ENCODE measurements at places on chromosomes 2 and 18.

- DNase-seq = no peak
Observed at GRCh38 chr2:213279971-213280370, 4.3 kb upstream of the SPAG16 start.

DNA sequence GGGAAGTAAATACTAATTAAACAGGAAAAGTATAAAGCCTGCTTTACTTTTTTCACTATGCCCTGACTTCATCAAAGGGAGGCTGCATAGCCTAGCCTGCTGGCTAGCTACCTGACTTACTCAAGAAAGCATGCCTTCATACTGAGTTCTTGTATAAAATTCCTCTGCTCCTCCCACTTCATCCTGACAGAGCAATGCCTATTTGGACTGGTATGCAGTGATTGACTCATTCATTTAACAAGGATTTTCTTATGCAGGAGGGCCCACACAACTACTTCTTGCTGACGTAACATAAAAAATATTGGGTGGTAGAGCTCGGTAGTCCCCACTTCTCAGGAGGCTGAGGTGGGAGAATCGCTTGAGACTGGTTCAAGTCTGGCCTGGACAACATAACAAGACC, 70.5 kb downstream of the PRPF40A start:
- no peak for DNase-seq

DNA sequence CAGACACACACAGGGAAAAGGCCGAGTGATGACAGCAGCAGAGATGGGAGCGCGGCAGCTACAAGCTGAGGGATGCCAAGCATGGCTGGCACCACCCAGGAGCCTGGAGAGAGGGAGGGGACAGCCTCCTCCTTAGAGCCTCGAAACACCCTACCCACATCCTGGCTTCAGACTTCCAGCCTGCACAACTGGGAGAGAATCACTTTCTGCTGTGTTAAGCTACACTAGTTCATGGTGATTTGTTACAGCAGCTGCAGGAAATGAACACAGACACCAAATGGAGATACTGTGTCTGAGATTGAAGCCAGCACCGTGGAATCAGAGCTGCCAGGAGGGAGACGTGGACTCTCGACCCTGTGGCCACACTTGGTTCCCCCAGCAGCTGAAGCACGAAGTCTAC, 27.5 kb upstream of the FOSL2 start:
- DNase-seq = no peak

GRCh38 chr2:241706537-241706936, 4.7 kb downstream of the ING5 start:
- no peak for DNase-seq

GRCh38 chr18:39854291-39854690, 2100.7 kb upstream of the PIK3C3 start:
- no peak for DNase-seq

GRCh38 chr2:233208382-233209116, 42.9 kb upstream of the ATG16L1 start:
- DNase-seq = no peak

DNA sequence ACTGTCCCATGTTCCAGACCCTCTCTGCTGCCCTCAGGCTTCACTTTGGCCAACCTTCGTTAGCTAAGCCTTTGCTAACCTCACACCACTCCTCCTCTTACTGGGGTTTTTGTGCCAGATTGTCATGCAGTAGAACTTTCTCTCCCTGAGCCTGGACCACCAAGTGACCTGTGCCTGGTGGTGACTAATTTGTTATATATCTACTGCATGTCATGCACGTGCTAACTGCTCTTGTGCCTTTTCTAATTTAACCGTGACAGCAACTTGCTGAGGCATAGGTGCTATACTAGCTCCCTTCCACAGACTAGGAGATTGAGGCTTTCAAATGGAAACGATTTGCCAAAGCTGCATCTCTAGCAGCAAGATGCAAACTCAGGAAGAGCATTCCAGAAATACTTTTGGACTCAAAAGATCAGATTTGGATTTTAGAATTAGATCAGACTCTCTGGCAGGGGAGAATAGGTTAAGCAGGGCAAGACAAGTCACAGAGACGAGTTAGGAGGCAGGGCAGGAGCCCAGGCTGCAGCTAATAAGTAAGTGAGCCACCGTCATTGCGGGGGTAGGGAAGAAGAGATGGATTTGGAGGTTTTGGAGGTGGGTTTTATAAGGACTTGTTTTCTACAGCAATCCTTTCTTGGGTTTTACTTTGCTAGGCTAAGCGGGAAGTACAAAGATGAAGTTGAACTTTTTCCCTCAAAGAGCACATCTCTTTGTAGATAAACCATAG, 1.8 kb downstream of the PPP1R7 start:
- DNase-seq = no peak

- DNase-seq = no peak
Observed at GRCh38 chr2:99032786-99033185, 96.8 kb upstream of the CRACDL start.

GRCh38 chr2:2919574-2920365, 457.8 kb downstream of the EIPR1 start:
- DNase-seq = no peak

DNA sequence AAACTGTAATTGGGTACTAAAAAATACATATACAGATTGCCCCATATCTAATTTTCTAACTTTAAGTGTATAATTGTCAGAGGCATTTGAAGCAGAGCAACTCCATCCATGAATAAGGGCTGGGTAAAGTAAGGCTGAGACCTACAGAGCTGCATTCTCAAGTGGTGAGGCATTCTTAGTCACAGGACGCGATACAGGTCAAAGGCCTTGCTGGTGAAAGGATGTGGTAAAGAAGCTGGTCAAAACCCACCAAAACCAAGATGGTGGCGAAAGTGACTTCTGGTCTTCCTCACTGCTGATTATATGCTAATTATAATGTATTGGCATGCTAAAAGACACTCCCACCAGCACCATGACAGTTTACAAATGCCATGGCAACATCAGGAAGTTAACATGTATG, 50.0 kb downstream of the SLC8A1 start:
- no peak for DNase-seq

DNA sequence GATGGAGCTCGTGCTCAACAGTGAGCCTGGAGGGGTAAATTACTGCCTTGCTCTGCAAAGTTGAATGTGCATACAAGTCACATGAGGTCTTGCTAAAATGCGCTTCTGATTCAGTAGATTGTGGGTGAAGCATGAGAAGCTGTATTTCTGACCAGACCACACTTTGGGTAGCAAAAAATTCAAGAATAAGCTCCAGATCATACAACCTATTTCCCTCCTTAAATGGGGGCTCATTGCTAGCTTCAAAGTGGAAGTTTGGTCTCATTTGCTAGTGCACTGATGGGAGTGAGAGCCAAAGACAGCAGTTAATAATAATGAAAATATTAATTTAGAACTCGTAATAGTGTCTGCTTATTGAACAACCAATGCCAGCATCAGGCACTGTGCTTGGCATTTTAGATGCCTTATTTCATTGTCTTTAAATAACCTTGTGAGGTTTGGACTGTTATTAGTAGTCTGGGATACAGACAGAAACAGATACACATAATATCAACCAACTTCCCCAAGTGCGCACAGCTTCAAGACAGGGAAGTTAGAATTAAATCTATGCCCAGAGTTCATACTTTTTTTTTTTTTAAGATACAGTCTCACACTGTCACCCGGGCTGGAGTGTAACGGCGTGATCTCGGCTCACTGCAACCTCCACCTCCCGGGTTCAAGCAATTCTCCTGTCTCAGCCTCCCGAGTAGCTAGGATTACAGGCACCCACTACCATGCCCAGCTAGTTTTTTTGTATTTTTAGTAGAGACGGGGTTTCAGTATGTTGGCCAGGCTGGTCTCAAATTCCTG, 18.0 kb downstream of the APOB start:
- DNase-seq = no peak

- DNase-seq = no peak
Observed at GRCh38 chr18:6610466-6610865, 119.0 kb upstream of the ARHGAP28 start.

DNA sequence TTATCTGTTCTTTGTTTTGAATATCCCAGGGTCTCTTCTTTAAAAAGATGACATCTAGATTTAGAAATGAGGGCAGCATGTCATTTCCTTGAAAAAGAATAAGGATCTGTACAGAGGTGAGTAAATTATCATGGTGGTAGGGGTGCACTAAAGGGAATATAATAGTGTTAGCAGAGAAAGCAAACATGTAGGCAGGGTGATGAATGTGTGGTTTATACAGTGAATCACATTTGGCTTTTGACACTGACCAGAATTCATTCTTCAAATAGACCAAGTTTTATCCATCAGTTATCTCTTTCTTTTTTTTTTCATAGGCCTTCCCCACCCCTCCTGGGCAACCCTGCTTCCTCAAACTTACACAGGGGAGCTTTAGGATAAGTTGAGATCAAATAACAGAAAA, 184.5 kb upstream of the LRP1B start:
- DNase-seq = no peak
